Hematopoietic multipotent progenitor cell (in vitro differentiated cells): ENCODE measurements at places on chromosomes 1 and 21. TPM values are rescaled to one million over a fixed set of nuclear protein-coding genes. Genes with fewer than 3 reads are reported as not detected.

TAS1R1 gene
- total RNA-seq, result not detected

RGS16 gene
- total RNA-seq, result 0.27 TPM

LCE1C gene
- not detected for total RNA-seq

DNA sequence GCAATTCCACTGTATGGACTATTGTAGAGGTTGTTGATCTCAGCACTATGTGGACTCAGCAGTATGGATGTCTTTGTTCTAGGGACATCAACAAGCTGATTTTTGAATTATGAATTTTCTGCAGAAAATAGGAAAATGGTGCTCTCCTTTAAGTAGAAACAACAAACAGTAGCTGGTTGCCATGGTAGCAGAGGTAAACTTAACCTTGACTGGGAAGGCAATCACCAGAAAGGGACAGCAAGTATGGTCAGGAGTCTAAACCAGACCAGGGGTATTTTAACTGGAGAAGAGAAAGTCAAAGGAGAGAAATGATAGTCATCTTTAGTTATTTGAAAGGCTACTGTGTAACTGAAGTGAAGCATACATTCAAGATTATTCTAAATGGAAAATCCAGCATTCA, 22.3 kb downstream of the WLS start:
- no peak for DNase-seq

GRCh38 chr1:67675800-67676199, 9.2 kb upstream of the GADD45A start:
- DNase-seq, result no peak

GRCh38 chr1:244405856-244406255, 45.9 kb downstream of the ADSS2 start:
- no peak for DNase-seq

GRCh38 chr21:32256251-32256650, 22.6 kb downstream of the MIS18A start:
- no peak for DNase-seq

DNA sequence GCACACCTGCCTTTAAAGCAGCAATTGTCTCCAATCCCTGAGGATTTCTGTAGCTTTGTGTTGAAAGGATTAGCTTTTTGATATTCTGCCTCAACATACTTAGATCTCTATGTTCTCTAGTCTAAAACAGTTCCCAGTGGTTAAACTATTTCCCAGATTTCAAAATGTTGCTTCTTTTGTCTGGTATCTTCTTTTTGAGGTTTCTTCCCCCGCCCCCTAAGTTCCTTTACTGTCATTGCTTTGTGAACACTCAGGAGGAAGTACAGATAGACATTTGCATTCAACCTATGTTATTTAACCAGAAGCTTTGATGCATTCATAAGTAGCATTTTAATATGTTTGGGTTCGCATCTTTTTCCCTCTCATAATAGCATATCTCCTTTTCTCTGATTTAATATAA, 33.5 kb downstream of the CYYR1 start:
- DNase-seq, result no peak

- DNase-seq, result no peak
Measured at GRCh38 chr1:85573322-85573721, 7.2 kb upstream of the CCN1 start.

DNA sequence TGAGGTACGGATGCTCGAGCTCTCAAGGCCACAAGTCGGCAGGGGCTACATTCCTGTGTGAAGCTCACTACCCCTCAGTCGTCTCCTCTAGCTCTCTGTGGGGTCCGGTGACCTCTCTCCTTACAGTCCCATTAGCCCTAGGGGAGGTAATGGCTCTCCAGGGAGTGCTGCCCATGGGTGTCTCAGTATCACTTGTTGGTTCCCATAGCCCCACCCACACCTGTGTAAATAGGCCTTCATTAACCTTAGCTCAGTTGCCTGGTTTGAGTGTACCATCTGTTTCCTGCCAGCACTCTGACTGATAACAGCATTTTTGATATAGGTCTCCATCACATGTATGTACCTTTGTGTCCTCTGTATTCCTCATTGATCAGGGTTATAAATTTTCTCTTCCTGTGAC, 133.2 kb upstream of the KCNJ15 start:
- no peak for DNase-seq

GRCh38 chr1:246147524-246148461, 359.3 kb downstream of the SMYD3 start:
- DNase-seq, result no peak

DNA sequence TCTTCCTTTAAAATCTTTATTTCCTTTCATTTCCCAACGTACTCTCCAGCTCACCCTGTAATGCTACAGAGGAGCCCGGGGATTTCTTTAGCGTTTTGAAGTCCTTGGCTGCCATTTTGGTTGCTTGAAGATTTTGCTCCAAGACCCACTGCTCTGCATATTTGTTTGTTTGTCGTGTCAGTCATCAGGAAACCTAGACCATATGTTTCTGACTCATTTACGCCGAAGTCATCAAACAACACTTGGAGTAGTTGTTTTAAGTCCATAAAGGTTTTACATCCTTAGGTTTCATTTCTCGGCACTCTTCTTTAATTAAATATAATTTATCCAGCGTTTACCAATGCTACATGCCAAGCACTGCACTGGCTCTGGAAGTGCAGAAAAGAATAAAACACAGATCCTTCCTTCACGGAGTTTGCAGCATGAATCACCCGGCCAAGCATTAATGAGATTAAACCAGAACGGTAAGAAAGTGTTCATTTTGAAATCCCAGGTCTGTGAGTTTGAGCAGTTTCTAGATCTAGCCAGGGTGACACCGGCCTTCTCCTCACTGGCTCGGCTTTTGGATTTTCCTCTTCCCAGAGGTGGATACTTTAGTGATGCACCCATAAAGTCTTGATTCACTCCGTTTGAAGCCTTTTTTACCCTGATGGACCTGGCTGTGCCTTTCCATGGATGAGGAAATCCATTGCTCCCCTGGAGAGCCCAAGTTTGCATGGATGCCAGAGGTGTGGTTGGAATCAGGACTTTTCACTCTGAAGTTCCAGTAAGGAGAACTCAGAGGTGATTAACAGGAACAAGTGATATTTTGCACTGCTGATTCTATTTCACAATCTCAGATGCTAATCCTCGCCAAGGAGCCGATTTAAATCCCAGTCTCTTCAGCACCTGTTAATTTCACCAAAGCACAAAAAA, 109.3 kb downstream of the KAZN start:
- DNase-seq, result no peak
